ENCODE measurements at places on chromosomes 7 and 10.

DNA sequence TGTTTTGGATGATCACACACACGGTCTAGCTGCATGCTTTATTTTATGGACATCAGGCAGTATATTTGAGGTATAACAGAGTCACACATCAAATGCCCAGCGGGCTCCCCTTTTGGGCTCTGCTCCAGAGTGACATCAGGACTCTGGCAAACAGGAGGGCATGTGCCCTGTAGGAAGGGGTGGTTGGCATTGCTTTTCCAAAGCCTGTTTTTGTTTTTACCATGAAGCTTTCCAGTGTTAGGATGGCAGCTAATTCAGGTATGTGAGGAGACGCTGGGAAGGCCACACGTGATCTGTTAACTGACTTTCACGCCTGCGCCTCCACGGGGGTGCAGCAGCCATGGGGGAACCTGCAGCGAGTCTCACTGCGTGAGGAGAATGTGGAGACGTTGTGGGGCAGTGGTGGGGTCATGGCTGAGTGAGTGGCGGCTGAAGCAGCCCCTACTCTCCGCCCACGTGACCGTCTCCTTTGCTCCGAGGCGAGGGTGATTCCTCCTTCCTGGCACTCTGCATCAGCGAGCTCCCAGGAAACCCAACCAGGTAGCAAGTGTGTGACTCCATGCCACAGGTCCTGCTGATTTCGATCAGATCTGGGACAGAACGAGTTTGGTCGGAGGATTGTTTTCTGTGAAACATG lies 117.7 kb downstream of the ANKRD61 start:
- DNase-seq: no peak

- no peak for DNase-seq
Measured at GRCh38 chr7:79770063-79770462, 316.6 kb upstream of the MAGI2 start.

DNA sequence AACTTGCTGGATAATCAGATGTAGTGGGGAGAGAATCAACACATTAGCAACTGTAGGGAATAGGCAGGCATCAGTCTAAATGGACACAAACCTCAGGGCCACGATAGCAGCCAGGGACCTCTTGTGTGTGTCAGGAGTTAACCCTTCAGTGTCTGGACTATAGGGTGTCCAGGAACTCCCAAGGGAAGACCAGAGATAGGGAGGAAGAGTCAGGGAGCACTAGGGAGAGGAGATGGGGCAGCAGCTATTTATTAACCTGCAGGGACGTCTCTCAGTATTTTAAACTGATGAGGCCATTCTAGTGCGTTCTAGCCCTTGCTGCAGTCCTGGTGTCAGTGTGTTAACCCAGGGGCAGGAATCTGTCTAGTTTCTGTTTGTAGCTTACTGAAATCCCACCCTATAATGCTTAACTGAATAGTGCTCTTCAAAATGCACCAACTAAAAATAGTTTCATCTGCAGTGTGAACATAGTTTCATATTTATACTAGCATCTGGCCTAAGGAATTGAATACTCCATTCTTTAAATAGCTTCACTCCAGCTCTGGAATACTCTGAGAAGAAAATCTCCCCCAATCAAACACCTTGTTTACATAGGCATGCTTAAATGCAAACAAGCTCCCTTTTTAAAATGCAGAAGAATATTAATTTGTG lies 62.7 kb downstream of the ARID5B start:
- no peak for DNase-seq

GRCh38 chr10:48948470-48949037 lies 8.9 kb upstream of the LRRC18 start:
- no peak for DNase-seq

DNA sequence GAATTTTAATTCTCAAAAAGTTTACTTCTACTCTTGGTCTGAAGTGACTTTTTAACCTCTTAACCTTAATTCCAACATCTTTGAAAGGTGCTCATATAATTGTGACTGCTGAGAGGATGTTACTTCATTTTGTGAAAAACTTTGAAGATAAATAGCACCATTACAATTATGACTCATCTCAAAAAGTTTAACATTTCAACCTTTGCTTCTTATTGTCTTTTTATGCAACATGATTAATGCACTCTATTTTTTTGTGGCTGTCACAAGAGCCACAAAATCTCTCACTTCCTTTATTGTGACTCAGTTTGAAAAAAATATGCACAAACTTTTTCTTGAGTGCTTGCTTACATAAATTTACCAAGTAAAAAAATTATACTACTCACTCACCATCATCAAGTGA lies 383.1 kb downstream of the LRRTM3 start:
- no peak for DNase-seq

DNA sequence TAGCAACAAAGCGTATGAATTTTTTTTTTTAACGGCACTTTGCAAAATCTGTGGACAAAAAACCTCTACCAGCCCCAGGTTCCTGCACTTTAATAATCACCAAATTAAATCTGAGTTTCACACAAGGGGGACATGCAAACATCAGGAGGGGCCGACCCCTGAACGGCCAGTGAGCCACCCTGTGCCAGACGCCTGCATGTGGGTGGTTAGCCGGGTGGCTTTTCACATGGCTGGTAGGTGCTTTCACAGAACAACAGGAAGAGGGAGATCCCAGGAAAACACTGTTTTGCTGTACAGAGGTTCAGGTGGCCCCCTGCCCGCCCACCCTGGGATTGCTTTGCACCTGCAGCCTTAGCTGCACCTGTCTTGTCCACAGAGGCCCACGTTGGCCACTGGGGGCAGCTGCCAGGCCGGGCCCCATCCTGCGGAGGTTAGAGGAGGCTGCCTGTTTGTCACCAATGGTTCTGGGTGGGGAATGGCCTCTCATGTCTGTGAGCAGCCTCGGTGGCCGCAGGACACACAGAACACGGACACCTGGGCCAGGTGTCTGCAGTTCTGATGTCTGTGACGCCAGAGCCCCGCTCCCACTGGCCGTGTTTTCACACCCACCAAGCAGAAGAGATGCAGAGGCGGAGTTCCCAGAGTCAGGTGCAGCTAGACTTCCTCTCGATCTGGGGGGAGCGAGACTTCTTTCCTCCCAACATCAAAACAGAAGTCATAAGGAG lies 107.7 kb downstream of the FAM53B start:
- no peak for DNase-seq

- no peak for DNase-seq
Measured at GRCh38 chr10:83817797-83818196, 321.5 kb upstream of the GHITM start.

DNA sequence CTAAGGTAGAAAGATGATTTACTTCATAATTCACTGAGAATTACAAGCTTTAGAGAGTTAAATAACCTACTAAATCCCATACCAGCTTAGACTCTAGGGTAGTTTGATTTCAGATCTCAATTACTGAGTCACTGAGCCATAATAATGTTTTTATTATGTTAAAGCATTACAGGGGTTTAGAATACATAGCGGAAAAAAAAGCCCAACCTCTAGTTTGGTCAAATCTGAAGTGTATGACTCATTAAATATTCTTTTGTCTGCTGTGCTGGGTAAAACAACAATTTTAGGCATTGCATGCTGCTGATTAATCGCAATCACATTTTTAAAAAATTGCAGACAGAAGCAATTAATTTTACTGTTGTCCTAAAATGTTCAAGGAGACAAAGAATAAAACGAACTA lies 48.5 kb downstream of the MALRD1 start:
- no peak for DNase-seq

DNA sequence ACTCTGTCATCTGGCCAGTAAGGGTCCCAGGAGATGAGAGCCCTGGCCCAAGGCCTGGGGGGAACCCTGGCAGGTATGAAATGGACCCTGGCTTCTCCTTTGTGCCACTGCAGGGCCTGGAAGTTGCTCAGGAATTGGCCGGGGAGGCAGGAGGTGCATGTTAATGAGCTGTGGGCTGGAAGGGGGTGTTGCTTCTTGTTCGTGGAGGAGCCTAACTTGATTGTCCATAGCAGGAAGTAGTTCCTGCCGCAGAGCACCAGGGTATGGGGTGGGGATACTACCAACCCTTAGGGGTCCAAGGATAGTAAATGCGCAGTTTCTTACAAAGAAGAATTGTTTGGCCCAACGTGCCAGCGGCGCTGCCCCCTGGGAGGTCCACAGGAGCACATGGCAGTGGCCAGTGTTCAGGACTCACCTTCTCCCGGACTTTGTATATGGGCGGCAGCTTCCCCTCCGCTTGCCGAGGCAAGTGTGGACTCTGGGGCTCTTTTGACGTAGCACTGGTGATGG lies 21.5 kb downstream of the TEX36 start:
- DNase-seq: no peak

- DNase-seq: no peak
Measured at GRCh38 chr7:134679006-134679405, 32.4 kb downstream of the BPGM start.

DNA sequence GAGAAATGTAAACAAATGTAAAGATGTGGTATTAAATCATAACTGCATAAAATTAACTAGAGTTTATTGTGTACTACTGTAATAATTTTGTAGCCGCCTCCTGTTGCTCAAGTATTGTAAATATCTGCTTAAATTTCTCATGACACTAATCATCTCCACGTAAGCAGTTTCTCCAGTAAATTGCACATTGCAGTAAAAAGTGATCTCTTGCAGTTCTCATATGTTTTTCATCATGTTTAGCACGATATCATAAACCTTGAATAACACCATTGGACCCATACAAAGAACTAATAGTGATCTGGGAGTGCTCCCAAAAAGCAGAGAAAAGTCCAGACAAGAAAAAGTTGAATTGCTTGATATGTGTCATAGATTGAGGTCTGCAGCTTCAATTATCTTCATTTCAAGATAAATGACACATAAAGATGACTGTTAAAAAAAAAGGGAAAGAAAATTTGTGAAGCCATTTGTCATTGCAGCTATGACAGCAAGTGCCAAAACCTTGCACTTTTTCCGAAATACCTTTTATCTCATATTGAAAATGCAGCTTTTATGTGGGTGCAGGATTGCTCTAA lies 15.3 kb downstream of the LIPA start:
- DNase-seq: no peak

- no peak for DNase-seq
Measured at GRCh38 chr7:112185005-112185834, 21.0 kb downstream of the DOCK4 start.

DNA sequence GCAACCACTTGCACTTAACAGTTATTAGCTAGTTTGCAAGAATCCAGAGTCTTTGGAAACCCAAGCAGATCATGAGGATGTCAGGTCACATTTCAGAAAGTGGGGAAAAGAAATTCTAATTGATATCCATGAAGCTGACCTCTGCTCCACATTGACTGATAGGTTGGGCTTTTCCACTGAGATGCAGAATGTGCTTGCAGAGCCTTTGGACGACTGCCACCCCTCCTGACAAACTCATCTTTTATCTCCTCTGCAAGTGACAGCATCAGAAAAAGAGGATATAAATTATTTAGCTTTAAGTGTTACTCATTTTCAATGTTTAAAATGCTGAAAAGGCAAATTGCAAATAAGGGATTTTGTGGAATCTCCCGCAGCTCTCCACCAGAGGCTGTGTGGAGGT lies 75.3 kb downstream of the C10orf90 start:
- DNase-seq: no peak

GRCh38 chr7:27147199-27148030 lies at the start of gene HOXA6:
Gene HOXA6 (minus strand): TSS chr7:27147774. CDS start chr7:27147749, 25 bp downstream.
- DNase-seq: no peak

GRCh38 chr7:11607686-11608085 lies 224.3 kb downstream of the THSD7A start:
- DNase-seq: no peak

DNA sequence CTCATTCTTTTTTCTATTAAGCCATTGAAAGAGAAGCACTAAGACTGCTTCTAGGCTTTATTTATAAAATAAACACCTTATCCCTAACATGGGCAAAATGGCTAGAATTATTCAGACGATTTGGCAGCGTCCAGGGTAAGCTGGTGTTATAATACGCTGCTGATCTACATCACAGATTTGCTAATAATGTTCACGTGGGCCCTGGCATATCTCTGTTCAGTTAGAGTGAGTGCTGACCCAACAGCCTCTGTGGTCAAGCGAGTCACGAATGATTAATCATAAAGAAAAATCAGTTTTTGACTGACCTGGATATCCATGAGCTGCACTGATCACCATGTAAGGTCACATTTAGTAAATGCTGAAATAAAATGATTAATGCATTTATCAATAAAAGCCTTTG lies 28.4 kb upstream of the CBLL1 start:
- no peak for DNase-seq

GRCh38 chr10:17394854-17395253 lies 59.5 kb downstream of the ST8SIA6 start:
- no peak for DNase-seq

- no peak for DNase-seq
Measured at GRCh38 chr7:144528536-144529045, 125.1 kb upstream of the NOBOX start.

DNA sequence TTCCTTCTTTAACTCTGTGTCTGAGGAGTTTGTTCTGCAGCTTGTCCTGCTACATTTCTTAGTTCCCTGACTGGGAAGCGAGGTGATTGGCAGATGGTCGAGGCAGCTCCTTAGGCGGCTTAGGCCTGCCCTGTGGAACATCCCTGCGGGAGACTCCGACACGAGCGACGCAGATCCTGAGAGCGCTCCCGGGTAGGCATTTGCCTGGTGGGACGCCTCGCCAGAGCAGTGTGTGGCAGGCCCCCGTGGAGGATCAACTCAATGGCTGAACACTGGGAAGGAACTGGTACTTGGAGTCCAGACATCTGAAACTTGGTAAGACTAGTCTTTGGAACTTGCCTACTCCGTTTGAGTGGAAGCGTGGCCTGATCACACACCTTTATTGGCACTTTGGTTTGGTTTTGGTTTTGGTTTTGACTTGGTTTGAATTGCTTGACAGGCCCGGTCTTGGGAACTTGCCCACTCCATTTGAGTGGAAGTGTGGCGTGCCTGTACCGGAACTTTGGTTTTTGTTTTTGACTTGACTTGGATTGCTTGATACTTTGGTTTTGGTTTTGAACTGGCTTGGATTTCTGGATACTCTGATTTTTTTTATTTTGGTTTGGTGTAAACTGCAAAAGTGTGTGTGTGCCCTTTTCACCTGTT lies 42.6 kb downstream of the MAP3K8 start:
- no peak for DNase-seq

DNA sequence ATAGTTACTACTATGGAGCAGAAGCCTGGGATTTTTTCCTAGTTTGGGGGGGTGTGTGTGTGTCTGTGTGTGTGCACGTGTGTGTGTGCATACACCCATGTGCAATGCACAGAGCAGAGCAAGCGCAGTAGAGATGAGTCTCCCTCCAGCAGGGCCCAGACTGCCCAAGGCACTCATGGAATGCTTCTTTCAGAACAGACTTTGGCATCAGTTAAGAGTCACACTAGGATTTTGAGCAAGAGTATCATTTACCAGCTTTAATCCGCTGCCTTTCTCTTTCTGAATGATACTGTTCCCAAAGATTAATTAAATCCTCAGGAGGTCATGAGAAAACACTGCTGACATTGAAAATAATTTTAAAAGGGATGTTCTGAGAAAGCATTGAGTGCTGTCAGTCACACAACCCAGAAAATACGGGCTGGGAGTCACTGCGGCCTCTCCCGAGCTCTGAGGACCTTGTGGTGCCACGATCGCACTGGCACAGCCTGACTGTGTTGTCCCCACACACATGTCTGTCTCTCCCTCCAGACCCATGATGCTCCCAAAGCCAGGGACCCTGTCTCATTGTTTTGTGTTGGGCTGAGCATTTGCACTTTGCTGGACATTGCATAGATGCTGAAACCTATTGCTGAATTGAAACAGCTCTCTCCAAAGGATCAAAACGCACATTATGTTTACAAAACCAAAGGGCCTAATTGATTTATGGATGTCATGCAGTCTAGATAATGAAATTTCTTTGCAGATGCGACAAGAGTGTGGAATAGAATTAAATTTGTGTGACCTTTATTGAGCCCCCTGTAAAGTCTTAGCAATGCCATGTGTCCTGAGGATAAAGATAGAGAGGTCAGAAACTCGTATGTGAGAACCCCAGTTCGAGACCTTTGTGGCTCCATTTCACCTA lies 54.7 kb upstream of the FIGNL1 start:
- no peak for DNase-seq

Data from RPMI8226 (cell line).